Bronchial smooth muscle cell (primary cell): ENCODE measurements at places on chromosomes 11 and 22. TPM values are rescaled to one million over a fixed set of nuclear protein-coding genes. Genes with fewer than 3 reads are reported as not detected.

OR10G6 gene
- not detected in 2 replicates for total RNA-seq

SMTNL1 gene
- not detected in 2 replicates for total RNA-seq

CTNND1 gene
- total RNA-seq, result 75.2 and 91.6 TPM in 2 replicates

CCDC188 gene
- total RNA-seq, result not detected in 2 replicates

CYP2D6 gene
- 0.16 and 0.60 TPM in 2 replicates for total RNA-seq

TXNRD2 gene
- total RNA-seq, result 18.6 and 21.9 TPM in 2 replicates

SCGB2A2 gene
- total RNA-seq, result not detected in 2 replicates

TTC36 gene
- total RNA-seq, result 0.79 TPM in 1 of 2 replicates, not detected in the other
